Hepatic stellate cell (primary cell): ENCODE measurements at places on chromosomes 16 and 17.

- DNase-seq: no peak
Observed at GRCh38 chr17:80274331-80274730, 13.7 kb downstream of the RNF213 start.

DNA sequence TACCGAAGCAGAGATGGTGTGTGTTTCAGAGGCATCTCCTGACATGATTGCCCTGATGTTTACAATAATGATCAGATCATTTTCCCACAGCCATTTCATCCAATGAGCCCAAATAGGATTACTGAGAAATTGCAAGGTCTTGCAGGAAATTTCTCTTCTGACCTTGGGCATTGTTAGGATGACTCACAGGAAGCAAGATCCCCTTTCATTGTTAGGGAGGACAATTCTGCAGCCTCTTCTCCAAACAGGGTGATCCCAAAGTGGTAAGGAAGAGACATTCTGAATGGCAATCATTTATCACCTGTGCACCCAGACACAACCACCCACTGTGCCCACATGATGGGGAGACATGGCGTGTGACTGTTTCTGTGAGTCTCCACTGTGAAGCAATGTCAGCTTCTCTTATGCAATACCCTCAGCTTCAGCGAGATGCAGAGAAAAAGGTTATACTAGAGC lies 306.7 kb upstream of the XYLT1 start:
- no peak for DNase-seq

- no peak for DNase-seq
Observed at GRCh38 chr17:22703204-22703603, 1010.9 kb downstream of the KCNJ18 start.

DNA sequence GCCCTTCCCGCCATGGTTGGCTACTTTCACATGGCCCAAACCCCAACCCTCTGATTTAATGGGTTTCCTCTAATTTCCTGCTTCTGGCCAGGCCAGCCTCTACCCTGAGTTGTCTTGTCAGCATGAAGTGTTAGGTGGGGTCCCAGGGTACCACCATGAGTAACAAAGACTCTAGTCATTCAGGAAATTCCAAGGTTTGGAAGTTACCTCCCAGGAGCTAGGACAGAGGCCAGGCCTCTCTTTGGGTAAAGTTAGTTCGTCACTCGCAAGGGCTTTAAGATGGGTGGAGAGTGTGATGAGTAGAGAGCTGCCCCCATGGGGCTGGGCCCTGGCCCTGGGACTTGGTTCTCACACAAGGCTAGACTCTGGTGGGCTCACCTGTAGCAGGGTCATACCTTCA lies 54.6 kb downstream of the PLD6 start:
- no peak for DNase-seq

DNA sequence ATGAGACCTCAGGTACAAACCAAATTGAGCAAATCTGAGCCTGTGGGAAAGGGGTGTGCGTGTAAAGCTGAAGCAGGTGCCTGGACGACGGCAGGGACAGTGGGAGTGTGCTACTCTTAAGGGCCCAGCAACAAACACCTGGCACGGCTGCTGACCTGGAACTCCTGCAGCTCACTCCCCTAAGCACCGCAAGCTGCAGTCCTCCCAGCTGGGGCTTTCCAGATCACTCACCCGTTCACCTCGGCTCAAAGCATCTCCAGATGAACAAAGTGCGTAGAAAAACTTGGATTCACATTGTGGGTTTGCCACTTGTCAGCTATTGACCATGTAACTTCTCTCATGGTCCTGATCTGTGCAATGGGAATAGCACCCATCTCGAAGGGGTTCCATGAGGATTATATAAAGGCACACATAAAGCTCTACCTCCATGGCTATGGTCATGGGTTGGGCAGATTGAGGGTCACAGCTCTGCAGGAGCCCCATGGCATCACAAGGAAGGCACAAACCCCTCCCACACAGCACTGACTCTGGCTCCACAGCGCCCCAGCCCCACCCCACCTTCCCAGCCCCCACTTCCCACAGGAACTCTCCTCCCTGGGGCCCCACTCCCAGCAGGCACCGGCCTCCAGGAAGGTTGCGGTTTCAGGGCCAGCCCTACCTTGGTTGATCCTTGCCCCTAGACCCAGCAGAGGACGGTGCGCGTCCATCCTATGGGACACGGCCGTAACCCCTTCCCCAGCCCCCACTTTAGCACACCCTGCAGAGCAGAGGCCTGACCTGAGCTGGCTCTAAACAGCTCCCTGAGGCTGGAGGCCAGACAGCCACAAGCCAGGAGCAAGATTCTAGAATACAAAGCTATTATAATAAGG lies 21.9 kb downstream of the ST3GAL2 start:
- no peak for DNase-seq

DNA sequence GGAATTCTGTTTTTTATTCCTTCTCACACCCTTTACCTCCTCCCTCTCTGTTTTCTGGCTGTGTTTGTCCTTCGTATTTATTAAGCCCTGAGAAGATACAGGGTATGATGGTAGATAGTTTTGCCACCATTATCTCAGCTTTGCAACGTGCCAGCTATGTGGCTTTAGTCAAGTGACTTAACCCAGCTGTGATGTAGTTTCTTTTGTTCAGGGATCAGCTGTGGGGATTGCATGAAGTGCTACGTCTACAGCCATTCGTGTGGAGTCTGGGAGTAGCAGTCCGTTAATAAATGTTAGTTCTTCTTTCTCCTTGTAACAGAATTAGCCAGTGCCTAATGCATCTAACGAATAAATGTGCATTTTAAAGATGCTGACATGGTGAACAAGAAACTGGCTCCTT lies 128.4 kb downstream of the HAPSTR1 start:
- no peak for DNase-seq

DNA sequence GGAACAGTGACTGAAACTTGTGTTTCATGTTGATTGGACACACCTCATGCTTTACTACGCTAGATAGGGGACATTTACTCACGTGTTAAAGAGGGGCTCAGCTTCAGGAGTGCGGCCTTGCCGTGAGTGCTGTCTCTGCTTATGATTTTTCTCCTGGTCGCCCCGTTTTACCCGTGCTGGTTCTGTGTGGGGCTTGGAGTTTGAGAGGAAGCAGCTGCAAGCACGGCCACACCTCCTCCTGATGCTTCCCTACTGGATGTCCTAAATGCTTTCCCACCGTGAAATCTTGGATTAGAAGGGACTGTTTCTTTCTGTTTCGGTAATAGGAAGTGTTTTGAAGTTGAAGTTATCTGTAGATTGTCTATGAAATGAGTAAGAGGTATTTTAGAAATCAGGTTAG lies 54.0 kb upstream of the ZNF750 start:
- DNase-seq: no peak

- DNase-seq: no peak
Observed at GRCh38 chr17:15418781-15419180, 48.6 kb downstream of the CDRT4 start.

GRCh38 chr16:50740736-50741135 lies 1.1 kb upstream of the CYLD start:
- DNase-seq: peak; percentile 23

DNA sequence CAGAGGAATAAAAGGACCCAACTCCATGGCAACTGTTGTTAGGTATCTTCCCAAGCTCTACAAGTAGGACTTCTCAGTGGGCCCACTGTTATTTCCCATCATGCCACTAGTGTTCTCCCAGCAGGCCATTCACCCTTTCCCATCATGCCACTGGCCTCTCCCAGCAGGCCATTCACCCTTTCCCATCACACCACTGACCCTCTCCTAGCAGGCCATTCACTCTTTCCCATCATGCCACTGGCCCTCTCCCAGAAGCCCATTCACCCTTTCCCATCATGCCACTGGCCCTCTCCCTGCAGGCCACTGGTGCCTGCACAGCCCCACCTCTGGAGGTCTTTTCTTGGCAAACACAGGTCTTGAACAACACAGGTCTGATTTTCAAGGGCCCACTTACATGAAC lies 36.3 kb downstream of the IFT140 start:
- DNase-seq: no peak

- no peak for DNase-seq
Observed at GRCh38 chr16:56355221-56355620, 70.1 kb downstream of the AMFR start.

GRCh38 chr17:2985318-2985717 lies 78.1 kb downstream of the OR1D5 start:
- no peak for DNase-seq

- peak; percentile 61 for DNase-seq
Observed at GRCh38 chr17:17749025-17749772, 67.9 kb downstream of the RAI1 start.

GRCh38 chr17:16129441-16130205 lies 85.7 kb downstream of the NCOR1 start:
- no peak for DNase-seq

- DNase-seq: no peak
Observed at GRCh38 chr16:74099530-74099929, 197.1 kb upstream of the PSMD7 start.

DNA sequence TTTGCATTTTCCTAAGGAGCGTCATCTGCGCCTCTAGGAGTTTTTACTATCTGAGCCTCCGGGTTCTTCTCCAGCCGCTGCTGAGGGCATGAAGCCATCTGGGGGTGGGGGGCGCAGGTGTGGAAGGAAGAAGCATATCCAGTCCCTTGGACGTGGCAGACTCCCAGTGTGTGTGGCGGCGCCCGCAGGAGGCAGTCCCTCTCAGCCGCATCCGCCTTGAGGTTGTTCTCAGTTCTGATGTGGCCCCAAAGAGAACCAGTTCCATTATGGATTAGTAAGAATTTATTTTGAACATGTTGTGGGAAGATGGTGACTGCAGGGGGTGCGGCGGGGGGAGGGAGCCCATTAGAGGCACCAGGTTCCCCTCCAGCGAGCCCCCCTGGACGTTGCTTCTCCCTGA lies 100.2 kb downstream of the SEC14L1 start:
- DNase-seq: no peak

GRCh38 chr17:65561452-65562205 lies at the start of gene AXIN2:
Gene AXIN2, minus strand, starts transcription at chr17:65561648. Its CDS starts 3,028 bp downstream, at chr17:65558620.
- DNase-seq: peak; percentile 100

- no peak for DNase-seq
Observed at GRCh38 chr17:15507896-15508295, 40.5 kb upstream of the CDRT4 start.

GRCh38 chr16:82344157-82344556 lies 174.1 kb upstream of the MPHOSPH6 start:
- DNase-seq: no peak

DNA sequence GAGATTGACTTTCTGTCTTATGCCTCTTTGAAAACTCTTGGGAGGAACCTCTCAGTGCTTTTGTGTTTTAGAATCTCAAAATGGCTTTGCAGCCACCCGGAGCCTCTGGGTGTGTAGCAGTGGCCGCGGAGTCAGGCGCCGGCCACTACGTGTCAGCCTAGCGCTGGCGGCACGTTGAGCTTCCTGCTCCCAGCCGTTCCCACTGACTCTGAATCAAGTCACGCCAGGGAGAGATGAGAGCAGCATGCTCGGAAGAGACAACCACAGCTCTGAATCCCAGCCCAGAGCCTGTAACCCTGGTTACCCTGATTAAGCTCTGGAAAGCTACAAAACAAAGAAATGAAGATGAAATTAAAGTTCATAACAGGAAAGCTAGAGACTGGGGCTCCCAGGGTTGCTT lies 97.4 kb upstream of the CACNG5 start:
- DNase-seq: no peak

DNA sequence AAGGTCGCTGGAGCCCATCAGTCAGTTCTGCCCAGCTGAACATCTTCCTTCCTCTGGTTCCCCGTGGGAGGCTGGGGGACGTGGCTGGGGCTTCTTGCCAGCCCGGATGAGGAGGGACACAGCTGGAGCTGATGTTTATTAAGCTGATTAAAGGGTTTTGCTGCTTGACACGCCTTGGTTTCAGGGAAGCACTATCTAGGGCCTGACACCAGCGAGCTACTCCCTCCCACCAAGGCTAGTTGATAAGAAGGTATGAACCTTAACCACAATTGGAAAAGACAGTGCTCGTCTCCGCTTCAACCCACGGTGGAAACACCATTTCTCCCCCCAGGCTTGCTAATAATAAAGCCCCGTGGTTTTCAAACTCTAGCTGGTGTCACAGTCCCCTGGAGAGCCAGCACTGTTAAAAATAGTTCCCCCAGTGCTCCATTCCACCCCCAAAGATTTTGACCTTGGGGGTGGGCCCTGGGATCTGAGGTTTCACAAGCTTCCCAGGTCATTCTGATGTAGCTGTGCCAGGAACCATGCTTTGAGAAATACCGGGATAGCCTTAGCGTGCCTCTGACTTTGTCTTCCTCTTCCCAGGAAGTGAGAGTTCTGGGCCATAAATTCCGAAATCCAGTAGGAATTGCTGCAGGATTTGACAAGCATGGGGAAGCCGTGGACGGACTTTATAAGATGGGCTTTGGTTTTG lies 5.5 kb downstream of the DHODH start:
- DNase-seq: no peak

DNA sequence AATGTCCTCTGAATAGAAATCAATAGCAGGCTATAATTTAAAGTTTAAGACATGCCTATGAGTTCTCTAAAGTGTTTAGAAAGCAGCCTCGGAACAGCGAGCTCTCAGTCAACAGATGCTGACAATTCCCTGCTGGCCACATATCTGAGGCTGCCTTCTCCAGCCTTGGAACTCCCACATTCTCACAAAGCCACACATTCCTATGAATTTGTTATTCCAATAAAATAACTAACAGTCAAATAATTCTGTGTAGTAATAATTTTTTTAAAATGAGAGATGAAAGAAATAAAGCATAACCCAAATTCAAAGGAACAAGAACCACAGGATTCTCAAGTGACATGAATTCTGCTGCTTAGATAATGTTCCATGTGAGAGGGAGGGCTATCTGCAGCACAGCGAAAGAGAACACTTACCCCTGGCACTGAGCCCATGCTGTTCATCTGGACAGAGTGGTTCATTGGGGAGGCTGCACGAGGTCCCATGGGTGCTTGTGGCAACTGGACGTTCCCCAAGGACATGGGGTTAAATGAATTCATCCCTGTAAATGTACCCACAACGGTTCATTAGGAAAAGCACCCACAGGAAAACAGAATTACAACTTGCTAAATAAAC lies 56.9 kb upstream of the TRAP1 start:
- DNase-seq: peak; percentile 72

DNA sequence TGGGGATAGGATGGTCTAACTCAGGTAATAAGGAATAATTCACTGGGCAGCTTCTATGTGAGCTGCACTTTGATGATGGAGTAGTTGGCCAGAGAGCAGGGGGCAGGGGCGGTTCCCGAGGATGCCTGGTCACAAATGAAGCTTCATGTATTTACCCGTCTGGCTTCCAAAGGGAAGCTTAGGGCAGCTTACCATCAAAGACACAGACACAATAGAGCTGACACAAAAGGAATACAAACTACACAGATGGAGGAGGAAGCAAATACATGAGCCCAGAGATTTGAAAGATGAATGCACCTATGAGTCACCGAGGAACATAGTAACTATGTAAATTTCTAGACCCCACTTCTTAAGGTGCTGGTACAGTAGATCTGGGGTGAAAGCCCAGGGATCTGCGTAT lies 8.7 kb upstream of the EMP2 start:
- DNase-seq: no peak

GRCh38 chr17:74907012-74907411 lies 13.6 kb upstream of the FADS6 start:
- no peak for DNase-seq

GRCh38 chr16:22948603-22949368 lies 134.8 kb downstream of the HS3ST2 start:
- peak; percentile 36 for DNase-seq
